ENCODE measurements at places on chromosomes 6 and 20.

- no peak for DNase-seq
Measured at GRCh38 chr6:13373488-13373886, 45.1 kb upstream of the TBC1D7 start.

- no peak for DNase-seq
Measured at GRCh38 chr6:109512271-109512817, 29.3 kb upstream of the ZBTB24 start.

DNA sequence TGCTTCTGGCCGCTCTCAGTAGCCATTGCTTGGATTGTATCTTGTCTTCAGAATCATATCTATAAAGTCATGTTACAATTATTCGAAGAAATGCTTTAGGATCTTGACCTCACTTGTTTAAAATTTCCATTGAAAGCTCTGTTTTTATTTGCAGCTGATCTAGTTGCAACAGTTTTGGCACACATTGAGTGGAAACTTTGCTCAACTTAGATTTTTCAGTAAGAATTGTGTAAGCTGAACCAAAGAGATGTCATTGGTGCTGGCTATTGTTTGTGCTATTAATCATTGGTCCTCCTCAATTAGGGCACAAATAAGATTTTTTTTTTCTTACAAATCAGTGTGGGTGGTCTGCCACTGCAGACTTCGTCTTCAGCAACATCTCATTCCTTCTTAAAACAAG lies 649.2 kb downstream of the MMUT start:
- no peak for DNase-seq

DNA sequence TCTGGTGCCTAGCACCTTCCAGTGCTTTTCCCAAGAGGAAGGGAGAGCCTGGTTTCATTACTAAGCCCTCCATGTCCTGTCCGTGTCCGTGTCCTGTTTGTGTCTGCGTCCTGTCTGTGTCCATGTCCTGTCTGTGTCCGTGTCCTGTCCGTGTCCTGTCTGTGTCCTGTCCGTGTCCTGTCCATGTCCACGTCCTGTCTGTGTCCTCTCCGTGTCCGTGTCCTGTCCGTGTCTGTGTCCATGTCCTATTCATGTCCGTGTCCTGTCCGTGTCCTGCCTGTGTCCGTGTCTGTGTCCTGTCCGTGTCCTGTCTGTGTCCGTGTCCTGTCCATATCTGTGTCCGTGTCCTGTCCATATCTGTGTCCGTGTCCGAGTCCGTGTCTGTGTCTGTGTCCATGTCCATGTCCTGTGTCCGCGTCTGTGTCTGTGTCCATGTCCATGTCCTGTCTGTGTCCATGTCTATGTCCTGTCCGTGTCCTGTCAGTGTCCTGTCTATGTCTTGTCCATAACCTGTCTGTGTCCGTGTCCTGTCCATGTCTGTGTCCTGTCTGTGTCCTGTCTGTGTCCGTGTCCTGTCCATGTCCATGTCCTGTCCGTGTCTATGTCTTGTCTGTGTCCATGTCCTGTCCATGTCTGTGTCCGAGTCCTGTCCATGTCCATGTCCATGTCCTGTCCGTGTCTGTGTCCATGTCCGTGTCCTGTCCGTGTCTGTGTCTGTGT lies 54.4 kb upstream of the BHLHE23 start:
- no peak for DNase-seq

- DNase-seq: no peak
Measured at GRCh38 chr6:89098461-89098860, 17.9 kb downstream of the PNRC1 start.

Data from CD4-positive, alpha-beta T cell treated with Interleukin-12 subunit alpha and Interleukin-12 subunit beta, for 1 hour (primary cell).